Osteocyte (in vitro differentiated cells): ENCODE measurements at places on chromosomes 13 and 19. TPM values are rescaled to one million over a fixed set of nuclear protein-coding genes. Genes with fewer than 3 reads are reported as not detected.

CYP2A6 gene
- total RNA-seq: not detected in 2 replicates

CGB1 gene
- total RNA-seq: not detected in 2 replicates

GRCh38 chr13:57212989-57213388, 46.0 kb downstream of the PRR20E start:
- no peak overlapping the region for H3K4me3 ChIP-seq
- no peaks in the 10 kb centered on the region for H3K27me3 ChIP-seq
- H3K27ac ChIP-seq: no peak overlapping the region
- H3K4me1 ChIP-seq: no peaks in the 10 kb centered on the region
- no peaks in the 10 kb centered on the region for H3K36me3 ChIP-seq
- no peak for DNase-seq

GRCh38 chr13:44243198-44243857, 130.3 kb upstream of the SERP2 start:
- H3K27me3 ChIP-seq: no peaks in the 10 kb centered on the region
- DNase-seq: no peak

- no peaks in the 10 kb centered on the region for H3K36me3 ChIP-seq
- no peaks in the 10 kb centered on the region for H3K27me3 ChIP-seq
- DNase-seq: no peak
- no peak overlapping the region for H3K4me3 ChIP-seq
These were observed 1258.9 kb downstream of the EFNB2 start for GRCh38 chr13:105276571-105276970.

DNA sequence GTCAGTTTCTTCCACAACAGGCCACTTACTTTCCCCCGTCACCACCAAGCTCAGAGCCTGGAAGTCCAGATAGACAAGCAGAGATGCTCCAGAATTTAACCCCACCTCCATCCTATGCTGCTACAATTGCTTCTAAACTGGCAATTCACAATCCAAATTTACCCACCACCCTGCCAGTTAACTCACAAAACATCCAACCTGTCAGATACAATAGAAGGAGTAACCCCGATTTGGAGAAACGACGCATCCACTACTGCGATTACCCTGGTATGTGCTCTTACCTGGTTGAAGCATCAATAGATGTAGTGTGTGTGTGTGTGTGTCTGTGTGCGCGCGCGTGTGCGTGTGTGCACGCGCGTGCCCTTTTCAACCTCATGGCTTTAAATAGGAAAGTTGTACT, 3.7 kb downstream of the KLF5 start:
- peaks cover 19% of the 10 kb centered on the region for H3K4me1 ChIP-seq
- no peak for DNase-seq
- peaks cover 3% of the 10 kb centered on the region for H3K27me3 ChIP-seq
- no peak overlapping the region for H3K27ac ChIP-seq
- peaks cover 3% of the 10 kb centered on the region for H3K36me3 ChIP-seq
- no peak overlapping the region for H3K4me3 ChIP-seq

GRCh38 chr13:30966101-30966500, 33.6 kb downstream of the TEX26 start:
- H3K27ac ChIP-seq: no peak overlapping the region
- H3K36me3 ChIP-seq: peaks cover 2% of the 10 kb centered on the region
- peaks cover 7% of the 10 kb centered on the region for H3K27me3 ChIP-seq
- H3K4me1 ChIP-seq: peaks cover 18% of the 10 kb centered on the region
- DNase-seq: no peak

GRCh38 chr13:60075850-60076249, 87.9 kb downstream of the DIAPH3 start:
- H3K36me3 ChIP-seq: peaks cover 3% of the 10 kb centered on the region
- no peak overlapping the region for H3K27ac ChIP-seq
- DNase-seq: no peak
- H3K27me3 ChIP-seq: no peaks in the 10 kb centered on the region
- H3K4me3 ChIP-seq: no peak overlapping the region
